Brain (organoid and tissue), 16 donors: ENCODE measurements at places on chromosomes 16 and 17. TPM values are rescaled to one million over a fixed set of nuclear protein-coding genes. Genes with fewer than 3 reads are reported as not detected.

TMEM98 gene
- polyA plus RNA-seq = 140 TPM

TRIM37 gene
- 38.7 TPM for polyA plus RNA-seq

FOXL1 gene
- polyA plus RNA-seq = 0.22 TPM

TLCD3B gene
- polyA plus RNA-seq = 186 TPM

UMOD gene
- polyA plus RNA-seq = not detected

GAST gene
- not detected for polyA plus RNA-seq

MYLK3 gene
- 0.98 TPM for polyA plus RNA-seq

NUPR1 gene
- 289 TPM for polyA plus RNA-seq

CHAD gene
- polyA plus RNA-seq = 2.7 TPM

ABCC12 gene
- 0.24 TPM for polyA plus RNA-seq

SLFN14 gene
- polyA plus RNA-seq = not detected

ASGR1 gene
- polyA plus RNA-seq = 13.4 TPM

BCL6B gene
- polyA plus RNA-seq = 2.9 TPM

ADPRM gene
- polyA plus RNA-seq = 4.9 TPM

CASKIN1 gene
- polyA plus RNA-seq = 17.2 TPM

SPNS2 gene
- polyA plus RNA-seq = 17.9 TPM

IL17C gene
- polyA plus RNA-seq = not detected

ITGB3 gene
- 0.63 TPM for polyA plus RNA-seq

PPP1R1B gene
- 154 TPM for polyA plus RNA-seq

GAS7 gene
- polyA plus RNA-seq = 60.2 TPM

MYL11 gene
- not detected for polyA plus RNA-seq

TUBB3 gene
- polyA plus RNA-seq = 1,475 TPM

KIFC3 gene
- polyA plus RNA-seq = 78.3 TPM

DPEP3 gene
- polyA plus RNA-seq = 0.15 TPM

LRRC37A gene
- polyA plus RNA-seq = 1.6 TPM

APOBR gene
- 0.90 TPM for polyA plus RNA-seq

AKAP10 gene
- polyA plus RNA-seq = 6.3 TPM

KRTAP1-5 gene
- polyA plus RNA-seq = not detected

PAQR4 gene
- polyA plus RNA-seq = 121 TPM

CRAMP1 gene
- polyA plus RNA-seq = 12.8 TPM

STUB1 gene
- 209 TPM for polyA plus RNA-seq

RSAD1 gene
- polyA plus RNA-seq = 17.8 TPM

SLC5A10 gene
- not detected for polyA plus RNA-seq

MVP gene
- polyA plus RNA-seq = 31.7 TPM

ZNF597 gene
- 0.78 TPM for polyA plus RNA-seq

TXNDC11 gene
- polyA plus RNA-seq = 19.8 TPM

CRYBA1 gene
- polyA plus RNA-seq = not detected

PRSS8 gene
- 8.7 TPM for polyA plus RNA-seq

BRICD5 gene
- 5.1 TPM for polyA plus RNA-seq

WDR90 gene
- polyA plus RNA-seq = 12.5 TPM

SCIMP gene
- polyA plus RNA-seq = 0.44 TPM

QRICH2 gene
- 1.3 TPM for polyA plus RNA-seq

MYH2 gene
- polyA plus RNA-seq = not detected

PRDM7 gene
- polyA plus RNA-seq = not detected
